ENCODE measurements at places on chromosomes 11 and 22. TPM values are rescaled to one million over a fixed set of nuclear protein-coding genes. Genes with fewer than 3 reads are reported as not detected.

The ELMOD1 gene
- total RNA-seq = 0.35 TPM

The CYP2R1 gene
- total RNA-seq = 21.4 TPM

The MMP3 gene
- total RNA-seq = not detected

The FAM76B gene
- 20.4 TPM for total RNA-seq

The DMC1 gene
- 4.4 TPM for total RNA-seq

The CHST1 gene
- not detected for total RNA-seq

The KCNJ11 gene
- total RNA-seq = 2.9 TPM

The TSGA10IP gene
- not detected for total RNA-seq

The ACRV1 gene
- total RNA-seq = not detected

The WDR74 gene
- 97.4 TPM for total RNA-seq

The ZNF215 gene
- total RNA-seq = 1.6 TPM

The MPZL3 gene
- total RNA-seq = 6.9 TPM

The COMMD9 gene
- 44.1 TPM for total RNA-seq

The GLYAT gene
- total RNA-seq = not detected

The UCP3 gene
- 1.9 TPM for total RNA-seq

The FAM111B gene
- 35.5 TPM for total RNA-seq

The FXYD6 gene
- total RNA-seq = 0.61 TPM

The APOBEC3H gene
- total RNA-seq = not detected

The TMEM134 gene
- 33.2 TPM for total RNA-seq

The ATP6V1E1 gene
- 116 TPM for total RNA-seq

The CHRM4 gene
- not detected for total RNA-seq

The HOATZ gene
- total RNA-seq = not detected

The ESAM gene
- total RNA-seq = 1.0 TPM

The F2 gene
- total RNA-seq = not detected

The OR51E2 gene
- total RNA-seq = not detected

The ACR gene
- not detected for total RNA-seq

Data from Calu3 (cell line).